H1 (cell line): ENCODE measurements at places on chromosomes 7 and 10. TPM values are rescaled to one million over a fixed set of nuclear protein-coding genes. Genes with fewer than 3 reads are reported as not detected.
A peak's percentile ranks its signal among the peaks of the same experiment; 100 is the strongest.

HOXA3 gene
- not detected in 2 replicates for total RNA-seq

FAM25G gene
- total RNA-seq, result not detected in 2 replicates

CPVL gene
- total RNA-seq, result 39.5 and 40.0 TPM in 2 replicates

OR13A1 gene
- not detected in 2 replicates for total RNA-seq

DPP6 gene
- total RNA-seq, result 6.8 and 8.5 TPM in 2 replicates

OR2A1 gene
- not detected in 2 replicates for total RNA-seq

SLC16A9 gene
- total RNA-seq, result 11.2 and 11.6 TPM in 2 replicates

GRCh38 chr7:117082647-117083046 lies 129.3 kb downstream of the ST7 start:
- no peaks in the 10 kb centered on the region for H3K4me1 ChIP-seq
- no peaks in the 10 kb centered on the region for H3K36me3 ChIP-seq
- H3K4me3 ChIP-seq, result no peak overlapping the region
- DNase-seq, result no peak
- no peaks in the 10 kb centered on the region for H3K27me3 ChIP-seq

- no peaks in the 10 kb centered on the region; the same call in 1 of the 2 replicates for H3K36me3 ChIP-seq
- no peak for DNase-seq
- no peaks in the 10 kb centered on the region for H3K4me1 ChIP-seq
- H3K27ac ChIP-seq, result no peak overlapping the region
- no peaks in the 10 kb centered on the region for H3K27me3 ChIP-seq
Observed at GRCh38 chr10:97763411-97763810, 8.4 kb downstream of the SFRP5 start.

DNA sequence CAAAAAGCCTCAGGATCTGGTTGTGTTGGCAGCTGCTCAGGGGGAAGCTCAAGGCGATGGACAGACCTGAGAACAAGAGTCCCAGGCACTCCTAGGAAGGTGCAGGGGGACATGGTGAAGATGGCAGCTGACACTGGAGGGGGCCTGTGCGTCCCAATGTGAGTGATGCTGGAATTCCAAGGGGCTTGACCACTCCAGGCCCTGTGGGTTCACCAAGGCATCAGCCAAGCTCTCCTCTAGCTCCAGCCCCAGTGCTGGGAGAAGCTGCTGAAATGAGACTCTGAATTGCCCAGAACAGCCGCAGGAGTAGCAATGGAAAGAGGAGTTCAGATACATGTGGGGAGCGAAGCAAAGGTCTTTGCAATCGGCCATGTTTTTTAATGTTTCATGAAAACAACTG lies 16.0 kb downstream of the UPP1 start:
- peaks cover 46% of the 10 kb centered on the region for H3K36me3 ChIP-seq
- no peaks in the 10 kb centered on the region for H3K4me1 ChIP-seq
- DNase-seq, result no peak
- H3K27me3 ChIP-seq, result no peaks in the 10 kb centered on the region
- H3K27ac ChIP-seq, result no peak overlapping the region
- no peak overlapping the region for H3K4me3 ChIP-seq

DNA sequence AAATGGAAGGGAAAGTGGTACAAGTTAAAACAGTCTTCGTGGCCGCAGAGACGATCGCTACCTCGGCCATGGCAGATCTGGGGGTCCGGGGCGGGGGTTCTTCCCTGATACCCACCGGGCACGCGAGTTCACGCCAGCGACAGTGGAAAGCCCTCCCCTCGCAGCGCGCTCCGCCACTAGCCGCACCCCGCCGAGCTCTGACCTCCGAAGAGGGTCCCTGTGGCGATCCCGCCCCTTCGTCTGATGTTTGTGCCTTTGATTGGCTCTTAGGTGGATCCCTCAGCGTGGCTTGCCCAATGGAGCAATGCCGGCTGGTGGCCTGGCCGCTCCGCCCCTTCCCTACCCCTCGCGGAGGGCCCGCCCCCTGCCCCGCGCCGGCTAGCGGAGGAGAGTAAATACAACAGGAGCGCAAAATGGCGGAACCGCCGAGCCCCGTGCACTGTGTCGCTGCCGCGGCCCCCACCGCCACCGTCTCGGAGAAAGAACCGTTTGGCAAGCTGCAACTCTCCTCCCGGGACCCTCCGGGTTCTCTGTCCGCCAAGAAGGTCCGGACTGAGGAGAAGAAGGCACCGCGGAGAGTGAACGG lies at the start of gene RSBN1L:
Gene RSBN1L (plus strand): TSS at position 403 of the 586 bp plus-strand sequence. CDS start 11 bp downstream, at position 414.
- no peaks in the 10 kb centered on the region for H3K36me3 ChIP-seq
- H3K27me3 ChIP-seq, result no peaks in the 10 kb centered on the region
- peak; percentile 86 for DNase-seq

DNA sequence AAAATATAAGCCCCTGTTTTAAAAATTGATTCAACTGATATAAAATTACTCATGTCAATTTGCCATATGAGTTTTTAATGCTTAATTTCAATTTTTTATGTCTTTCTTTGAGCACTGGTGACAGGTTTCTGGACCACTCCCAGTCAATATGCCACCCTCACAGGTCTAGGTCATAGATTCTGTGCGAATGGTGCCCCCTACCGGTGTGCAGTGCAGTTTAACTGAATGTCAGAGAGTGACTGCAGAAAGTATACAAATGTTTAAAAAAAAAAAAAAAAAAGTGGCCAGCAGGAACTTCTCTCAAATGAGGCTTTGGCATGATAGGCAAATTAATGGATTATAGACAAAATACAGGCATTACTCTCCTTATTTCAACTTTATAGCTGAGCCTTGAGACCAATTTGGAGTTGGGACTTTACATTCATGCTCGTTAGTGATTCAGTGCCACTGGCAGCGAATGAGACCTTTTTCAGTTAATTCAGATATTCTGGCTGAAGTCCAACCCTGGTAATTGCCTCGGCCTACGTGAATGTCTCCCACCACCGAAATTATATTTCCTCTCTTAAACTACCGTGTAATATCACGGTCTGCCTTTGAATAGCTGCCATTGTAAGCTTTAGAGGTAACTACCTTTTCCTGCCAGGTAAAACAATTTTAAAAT lies 427.6 kb downstream of the PHTF2 start:
- H3K4me1 ChIP-seq, result no peaks in the 10 kb centered on the region
- H3K4me3 ChIP-seq, result no peak overlapping the region
- DNase-seq, result peak; percentile 85
- H3K27ac ChIP-seq, result no peak overlapping the region

DNA sequence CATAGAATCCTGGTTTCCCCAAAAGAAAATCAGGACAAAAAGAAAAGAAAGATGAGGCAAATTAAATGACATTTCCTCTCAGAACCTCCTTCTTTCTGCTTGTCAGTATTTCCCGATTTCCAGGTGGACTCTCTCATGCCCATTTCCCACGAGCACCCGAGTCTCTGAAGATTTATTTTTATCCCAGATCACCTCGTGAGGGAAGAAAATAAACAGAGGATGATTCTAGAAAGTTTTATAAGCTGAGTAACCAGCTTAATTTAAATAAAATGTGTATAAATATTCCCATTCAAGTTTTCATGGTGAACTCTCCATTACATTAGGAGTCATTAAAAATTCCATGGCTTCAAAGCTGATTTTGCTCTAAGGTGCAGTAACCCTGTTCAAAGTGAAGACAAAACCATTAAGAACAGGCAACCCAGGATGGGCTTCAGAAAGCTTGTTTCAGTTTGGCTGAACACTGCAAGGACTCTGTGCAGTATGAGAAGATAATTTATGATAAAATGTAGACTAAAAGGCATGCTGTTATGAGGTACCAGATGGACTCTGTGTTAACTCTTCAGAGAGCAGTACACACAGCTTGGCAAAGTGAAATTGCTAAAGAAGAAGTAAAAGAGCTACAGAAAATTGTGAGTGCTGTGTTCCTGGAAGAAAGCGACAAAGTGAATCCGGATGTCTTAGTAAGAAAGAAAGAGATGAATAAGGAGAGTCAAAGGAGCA lies 521.3 kb upstream of the LRRN3 start:
- no peak overlapping the region for H3K27ac ChIP-seq
- H3K4me3 ChIP-seq, result no peak overlapping the region
- no peaks in the 10 kb centered on the region for H3K4me1 ChIP-seq
- no peak for DNase-seq
- H3K27me3 ChIP-seq, result no peaks in the 10 kb centered on the region

DNA sequence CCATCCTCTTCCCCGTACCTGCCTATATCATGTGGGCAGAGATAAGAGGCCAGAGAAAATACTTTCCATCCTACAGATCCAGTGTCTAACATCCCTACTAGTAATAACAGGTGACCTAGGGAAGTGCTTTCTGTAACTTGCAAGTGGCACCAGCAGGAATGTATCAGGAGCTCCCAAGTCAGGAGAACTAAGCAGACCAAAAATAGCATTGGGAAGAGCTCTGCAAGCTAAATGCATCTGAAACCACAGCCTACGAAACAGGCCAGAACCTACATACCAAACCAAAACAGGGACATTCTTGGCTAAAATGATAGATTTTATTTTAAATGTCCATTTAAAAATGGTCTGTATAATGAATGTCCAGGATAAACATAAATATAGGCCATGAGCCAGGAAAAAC lies 680.8 kb downstream of the PHTF2 start:
- H3K4me1 ChIP-seq, result no peaks in the 10 kb centered on the region
- no peaks in the 10 kb centered on the region for H3K36me3 ChIP-seq
- no peak overlapping the region for H3K27ac ChIP-seq
- no peak overlapping the region for H3K4me3 ChIP-seq

DNA sequence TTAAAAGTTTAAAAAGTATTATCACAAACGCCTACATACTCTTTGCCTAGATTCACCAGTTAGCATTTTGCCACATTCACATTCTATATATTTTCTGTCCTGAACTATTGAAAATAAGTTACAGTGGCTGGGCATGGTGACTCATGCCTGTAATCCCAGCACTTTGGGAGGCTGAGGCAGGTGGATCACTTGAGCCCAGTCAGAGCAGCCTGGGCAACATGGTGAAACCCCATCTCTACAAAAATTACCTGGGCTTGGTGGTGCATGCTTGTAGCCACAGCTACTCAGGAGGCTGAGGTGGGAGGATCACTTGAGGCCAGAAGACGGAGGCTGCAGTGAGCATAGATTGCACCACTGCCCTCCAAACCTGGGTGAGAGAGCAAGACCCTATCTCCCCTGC lies 5.3 kb downstream of the ARPC1A start:
- no peak overlapping the region for H3K4me3 ChIP-seq
- H3K36me3 ChIP-seq, result peaks cover 7% of the 10 kb centered on the region
- no peaks in the 10 kb centered on the region; the same call in 1 of the 2 replicates for H3K4me1 ChIP-seq
- no peak overlapping the region for H3K27ac ChIP-seq

- no peak for DNase-seq
- no peaks in the 10 kb centered on the region for H3K27me3 ChIP-seq
- H3K36me3 ChIP-seq, result no peaks in the 10 kb centered on the region
- no peak overlapping the region for H3K4me3 ChIP-seq
- no peak overlapping the region for H3K27ac ChIP-seq
- no peaks in the 10 kb centered on the region for H3K4me1 ChIP-seq
Observed at GRCh38 chr7:148041156-148041555, 549.4 kb upstream of the C7orf33 start.
